ENCODE measurements at places on chromosomes 3 and 15. TPM values are rescaled to one million over a fixed set of nuclear protein-coding genes. Genes with fewer than 3 reads are reported as not detected.

GPX1 gene
- polyA plus RNA-seq, result 143 TPM

ZNF660 gene
- 4.7 TPM for polyA plus RNA-seq

CCDC54 gene
- 2.6 TPM for polyA plus RNA-seq

PLSCR2 gene
- not detected for polyA plus RNA-seq

- DNase-seq, result no peak
Measured at GRCh38 chr15:45225506-45226273, 26.3 kb upstream of the SLC28A2 start.

DNA sequence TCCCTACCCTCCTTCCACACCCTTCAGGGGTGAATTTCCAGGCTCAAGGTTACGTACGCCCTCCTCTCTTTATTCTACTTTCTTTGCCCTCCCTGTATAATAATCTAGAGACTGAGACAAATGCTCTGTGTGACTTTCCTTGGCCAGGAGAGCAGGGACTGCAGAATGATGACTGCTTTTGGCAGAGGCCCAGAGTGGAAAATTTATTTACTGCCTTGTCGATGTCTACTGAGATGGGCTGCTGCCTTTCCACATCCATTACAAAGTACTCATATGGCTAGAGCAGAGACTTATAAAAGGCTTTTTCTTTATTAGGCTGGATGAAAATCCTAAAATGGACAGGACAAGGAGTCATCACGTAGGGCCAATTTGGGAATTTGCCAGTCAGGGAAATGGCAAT, 576.2 kb downstream of the TUSC7 start:
- peak; percentile 36 for DNase-seq
